T-helper 9 cell (primary cell): ENCODE measurements at places on chromosomes 7 and 10.

DNA sequence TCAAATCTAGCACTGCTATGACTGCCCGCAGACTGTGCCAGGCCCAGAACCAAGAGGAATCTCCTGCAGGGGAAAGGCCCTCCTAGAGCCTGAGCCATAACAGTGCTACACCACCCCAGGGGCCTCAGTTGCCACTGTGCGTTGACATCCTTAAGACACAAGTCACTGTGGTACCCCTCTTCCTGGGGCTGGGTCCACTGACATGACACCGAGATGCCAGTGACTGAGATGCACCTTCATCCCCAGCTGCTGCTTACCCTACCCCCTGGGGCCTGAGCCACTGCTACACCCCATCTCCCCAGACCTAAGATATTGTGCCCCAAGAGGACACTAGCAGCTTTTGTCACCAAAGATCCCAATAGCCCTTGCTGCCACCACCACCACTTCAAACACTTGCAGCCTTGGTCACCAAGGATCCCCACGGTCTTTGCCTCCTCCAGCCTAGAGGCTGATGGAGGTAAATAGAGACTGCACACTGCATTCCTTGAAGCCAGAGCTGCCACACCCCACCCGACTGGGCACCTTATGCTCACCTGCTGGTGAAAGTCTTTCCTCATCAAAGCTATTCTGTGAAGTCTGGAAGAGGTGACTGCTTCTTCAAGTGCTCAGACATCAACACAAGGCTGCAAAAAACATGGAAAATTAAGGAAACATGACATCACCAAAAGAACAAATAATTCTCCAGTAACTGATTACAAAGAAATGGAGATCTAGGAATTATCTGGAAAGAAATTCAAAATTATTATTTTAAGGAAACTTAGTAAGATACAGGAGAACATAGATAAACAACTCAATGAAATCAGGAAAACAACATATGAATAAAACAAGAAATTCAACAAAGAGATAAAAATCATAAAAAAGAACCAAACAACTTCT lies 40.4 kb upstream of the SHH start:
- DNase-seq: no peak

- no peak for DNase-seq
Observed at GRCh38 chr10:128147064-128147463, 20.8 kb upstream of the MKI67 start.

DNA sequence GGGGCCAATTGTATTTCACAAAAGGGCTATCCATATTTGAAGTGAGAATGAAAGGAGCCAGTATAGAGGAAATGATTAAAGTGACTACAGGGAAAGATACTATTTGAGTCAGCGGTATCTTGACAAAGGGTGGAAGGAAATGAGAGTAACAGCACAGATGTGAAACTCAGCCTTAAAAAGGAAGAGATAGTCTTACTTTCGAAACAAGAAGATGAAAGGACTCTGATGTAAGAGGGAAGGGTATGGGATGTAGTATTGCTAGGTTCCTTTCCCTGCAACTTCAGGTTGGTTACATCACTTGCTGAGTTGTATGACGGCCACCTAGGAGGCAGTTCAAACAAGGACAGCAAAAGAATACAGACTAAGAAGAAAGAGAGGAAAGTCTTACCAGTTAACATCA lies 13.7 kb downstream of the CISD1 start:
- DNase-seq: no peak

- DNase-seq: no peak
Observed at GRCh38 chr7:104908636-104909035, 105.4 kb upstream of the KMT2E start.

GRCh38 chr10:43255634-43256431 lies 11.0 kb downstream of the RASGEF1A start:
- DNase-seq: no peak

DNA sequence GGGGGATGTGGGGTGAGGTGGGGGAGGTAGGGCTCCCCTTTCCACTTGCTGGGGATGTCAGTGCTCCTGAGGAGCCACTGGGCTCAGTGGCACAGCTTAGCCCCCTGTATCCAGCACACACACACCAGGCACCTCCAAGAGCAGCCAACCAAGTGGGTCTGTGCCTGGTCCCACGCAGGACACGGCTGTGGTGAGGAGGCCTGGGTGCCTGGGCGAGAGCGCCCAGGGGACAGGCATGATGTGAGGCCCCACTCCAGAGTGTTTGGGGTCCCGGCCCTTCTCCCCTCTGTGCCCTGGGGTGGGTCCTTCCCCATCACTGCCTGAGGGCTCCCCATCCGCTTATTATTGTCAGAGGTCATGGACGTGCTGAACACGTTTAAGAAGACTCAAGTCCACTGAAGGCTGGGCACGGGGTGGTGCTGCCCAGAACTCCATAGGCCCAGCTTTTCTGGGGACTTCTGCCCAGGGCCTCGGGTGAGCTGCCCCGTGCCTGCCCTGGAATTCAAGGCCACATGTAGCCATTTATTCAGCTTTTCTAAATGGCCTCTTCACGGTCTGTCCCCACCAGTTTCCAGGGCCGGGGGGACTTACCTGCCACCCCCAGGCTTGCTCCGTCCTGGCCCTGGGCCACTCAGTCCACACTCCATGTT lies 119.8 kb downstream of the GRK5 start:
- DNase-seq: no peak

DNA sequence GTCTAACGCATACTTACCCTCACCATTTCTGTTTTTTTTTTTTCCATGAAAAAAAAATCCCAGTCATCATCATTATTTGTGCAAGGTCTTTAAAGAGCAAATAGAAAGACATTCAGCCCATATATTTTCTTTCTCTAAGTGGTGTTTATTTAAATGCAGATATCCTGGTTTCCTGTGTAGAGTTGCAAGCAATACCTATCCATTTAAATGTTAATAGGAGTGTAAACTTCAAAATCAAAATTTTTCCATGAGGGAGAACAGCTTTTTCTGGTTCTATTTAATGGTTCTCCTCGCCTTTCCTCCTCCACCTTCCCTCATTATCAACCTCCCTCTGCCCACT lies 120.1 kb upstream of the AGK start:
- no peak for DNase-seq

DNA sequence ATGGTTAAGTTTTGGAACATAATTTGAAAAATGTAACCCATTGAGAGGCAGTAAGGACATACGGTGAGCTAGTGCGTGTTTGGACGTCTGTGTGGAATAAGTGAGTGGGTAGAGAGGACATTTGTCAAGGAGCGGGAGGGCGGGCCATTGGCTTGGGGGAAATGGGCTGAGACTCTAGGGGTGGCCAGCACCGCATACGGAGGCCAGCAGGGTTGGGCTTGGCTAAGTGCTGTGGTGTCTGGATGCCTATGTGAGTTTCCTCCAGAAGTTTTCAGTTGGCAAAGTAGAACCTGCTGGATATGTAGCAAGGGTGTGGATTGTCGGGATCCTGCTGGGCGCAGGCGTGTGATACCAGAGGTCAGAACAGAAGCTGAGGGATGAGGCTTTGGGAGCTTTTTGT lies 103.0 kb downstream of the TCF7L2 start:
- DNase-seq: no peak

DNA sequence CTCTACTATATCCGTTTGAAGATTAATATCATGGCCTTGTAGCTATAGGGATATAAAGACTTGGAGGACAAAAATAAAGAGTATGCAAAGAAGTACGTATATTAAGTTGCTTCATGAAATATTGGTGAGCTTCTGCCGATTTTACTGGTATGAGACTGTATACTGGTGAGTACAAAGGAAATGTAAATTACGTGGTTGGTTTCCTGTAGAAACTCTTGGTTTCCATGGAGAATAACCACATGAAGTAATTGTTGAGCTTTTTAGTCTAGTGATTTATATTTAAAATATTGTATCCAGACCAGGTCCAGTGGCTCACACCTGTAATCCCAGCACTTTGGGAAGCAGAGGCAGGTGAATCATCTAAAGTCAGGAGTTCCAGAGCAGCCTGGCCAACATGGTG lies 32.2 kb upstream of the GLI3 start:
- no peak for DNase-seq

DNA sequence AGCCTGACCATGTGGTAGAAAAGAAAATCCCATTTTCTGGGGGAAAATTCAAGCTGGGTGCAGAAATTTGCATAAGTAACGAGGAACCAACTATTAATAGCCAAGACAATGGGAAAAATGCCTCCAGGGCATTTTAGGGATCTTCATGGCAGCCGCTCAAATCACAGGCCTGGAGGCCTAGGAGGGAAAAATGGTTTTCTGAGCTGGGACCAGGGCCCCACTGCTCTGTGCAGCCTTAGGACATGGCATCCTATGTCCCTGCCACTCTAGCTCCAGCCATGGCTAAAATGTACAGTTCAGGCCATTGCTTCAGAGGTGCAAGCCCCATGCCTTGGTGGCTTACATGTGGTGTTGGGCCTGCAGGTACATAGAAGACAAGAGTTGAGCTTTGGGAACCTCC lies 459.0 kb downstream of the PCDH15 start:
- no peak for DNase-seq

GRCh38 chr7:142140401-142140959 lies 29.0 kb downstream of the MGAM2 start:
- no peak for DNase-seq

DNA sequence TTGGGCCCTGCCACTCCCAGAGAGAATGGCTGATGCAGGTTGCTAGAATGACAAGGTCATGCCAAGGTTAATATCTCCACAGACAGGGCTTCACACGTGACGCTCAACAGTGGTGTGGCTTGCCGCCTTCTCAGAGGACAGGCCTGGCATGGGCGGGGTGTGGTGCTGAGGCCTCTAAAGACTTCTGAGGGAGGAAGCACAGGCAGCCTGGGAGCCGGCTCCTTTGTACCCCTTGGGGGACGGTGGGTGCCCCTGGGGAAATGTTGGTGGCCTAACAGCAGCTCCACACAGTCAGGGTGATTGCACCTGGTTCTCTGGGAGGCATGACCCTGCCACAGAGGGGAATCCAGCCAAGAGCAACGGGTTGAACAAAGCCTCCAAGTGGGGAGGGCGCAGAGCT lies 115.1 kb downstream of the PKD1L1 start:
- DNase-seq: no peak

DNA sequence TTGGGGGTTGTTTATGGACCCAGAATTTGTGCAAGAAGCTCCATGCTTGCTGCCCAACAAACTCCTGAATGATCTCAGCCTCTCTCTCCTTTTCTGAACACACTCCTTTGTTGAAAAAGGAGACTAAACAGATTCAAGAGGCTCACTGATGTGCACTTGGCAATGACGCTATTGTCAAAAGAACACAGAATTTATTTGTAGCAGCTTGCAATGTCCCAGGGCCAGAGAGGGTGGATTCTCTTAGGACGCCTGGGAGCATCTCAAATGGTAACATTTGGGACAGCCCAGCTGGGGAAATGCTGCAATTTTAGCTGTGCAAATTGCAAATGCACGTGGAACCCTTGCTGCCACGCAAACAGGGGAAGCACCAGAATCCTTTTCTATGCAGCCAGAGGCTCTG lies 79.9 kb downstream of the GPR26 start:
- no peak for DNase-seq

- no peak for DNase-seq
Observed at GRCh38 chr7:155791836-155792235, 20.4 kb downstream of the SHH start.

DNA sequence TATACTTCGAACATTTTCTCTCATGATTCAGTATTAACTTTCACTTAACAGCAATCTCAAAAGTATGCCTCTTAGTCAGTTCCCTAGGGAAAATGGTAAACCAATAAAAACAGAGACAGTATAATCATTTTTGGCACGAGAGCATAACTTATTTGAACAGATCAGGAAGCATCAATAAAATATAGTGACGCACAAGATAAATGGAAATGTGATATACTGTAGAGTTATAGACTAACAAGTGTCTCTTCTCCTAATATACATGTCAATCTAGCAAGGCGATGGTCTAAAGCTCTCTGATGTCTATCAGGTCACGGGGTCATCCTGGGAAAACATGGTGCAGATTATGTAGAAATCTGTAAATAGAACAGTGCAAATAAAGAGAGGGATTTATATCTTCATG lies 131.6 kb downstream of the HGF start:
- no peak for DNase-seq

DNA sequence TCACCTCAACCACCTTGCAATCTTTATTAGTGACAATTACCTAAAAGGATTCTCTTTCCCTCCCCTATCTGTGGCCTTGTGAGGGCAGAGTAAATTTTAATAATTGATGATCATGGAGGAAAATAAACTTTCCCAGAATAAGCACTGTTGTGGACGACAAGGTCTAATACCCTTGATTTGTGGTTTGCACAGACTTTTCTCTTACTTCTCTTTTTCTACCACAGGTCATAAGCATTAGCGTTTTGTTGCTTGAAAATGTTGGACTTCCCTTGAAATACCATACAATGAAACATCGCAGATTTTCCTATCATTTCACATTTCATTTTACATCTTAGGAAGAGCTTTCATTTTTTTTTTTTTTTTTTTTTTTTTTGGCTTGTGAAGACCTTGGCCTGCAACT lies 188.1 kb upstream of the TMEM72 start:
- DNase-seq: no peak

- DNase-seq: no peak
Observed at GRCh38 chr7:132672200-132672990, 96.1 kb upstream of the PLXNA4 start.

DNA sequence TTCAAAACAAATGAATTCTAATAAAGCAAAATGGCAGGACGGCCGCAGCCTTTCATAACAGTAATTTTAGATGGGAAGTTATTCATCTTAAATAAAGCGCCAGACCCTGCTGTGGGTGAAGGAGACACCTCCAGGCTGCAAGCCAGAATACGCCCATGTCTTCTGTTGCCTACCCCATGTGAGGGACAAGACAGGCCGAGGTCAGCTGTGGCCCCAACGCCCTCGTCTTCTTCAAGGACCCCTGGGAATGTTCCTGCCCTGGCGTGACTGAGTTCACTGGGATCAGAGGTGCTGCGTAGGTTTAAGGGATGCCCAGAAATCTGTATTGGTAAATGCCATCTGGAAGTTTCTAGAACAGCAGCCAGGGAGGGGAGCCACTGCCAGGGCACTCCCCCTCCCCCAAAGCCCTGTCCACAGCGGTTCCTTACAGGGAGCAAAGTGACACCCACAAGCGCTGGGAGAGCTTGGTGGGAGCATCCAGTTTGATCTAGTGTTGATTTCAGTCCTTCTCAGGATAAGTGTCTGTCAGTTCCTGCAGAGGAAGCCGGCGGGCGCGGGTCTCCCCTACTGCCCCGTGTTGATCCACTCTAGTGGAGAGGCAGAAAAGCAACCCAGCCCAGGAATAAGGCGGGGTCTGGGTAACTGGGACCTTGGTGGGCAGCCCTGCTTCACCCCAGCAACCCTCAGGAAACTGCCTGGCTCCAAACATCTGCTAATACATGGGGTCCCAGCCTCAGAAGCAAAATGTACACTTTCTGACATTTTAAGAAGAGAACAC lies 20.6 kb downstream of the PAPOLB start:
- no peak for DNase-seq
